C1 segment of cervical spinal cord (tissue), 14 donors: ENCODE measurements at places on chromosomes 11 and 22.

GRCh38 chr22:42553475-42554361 lies at the start of gene SERHL2:
Gene SERHL2, plus strand, starts transcription at chr22:42553956. Its CDS starts 65 bp downstream, at chr22:42554021.
- peak; percentile 63 for DNase-seq

- DNase-seq = no peak
Observed at GRCh38 chr11:128767591-128768001, 73.7 kb downstream of the FLI1 start.

DNA sequence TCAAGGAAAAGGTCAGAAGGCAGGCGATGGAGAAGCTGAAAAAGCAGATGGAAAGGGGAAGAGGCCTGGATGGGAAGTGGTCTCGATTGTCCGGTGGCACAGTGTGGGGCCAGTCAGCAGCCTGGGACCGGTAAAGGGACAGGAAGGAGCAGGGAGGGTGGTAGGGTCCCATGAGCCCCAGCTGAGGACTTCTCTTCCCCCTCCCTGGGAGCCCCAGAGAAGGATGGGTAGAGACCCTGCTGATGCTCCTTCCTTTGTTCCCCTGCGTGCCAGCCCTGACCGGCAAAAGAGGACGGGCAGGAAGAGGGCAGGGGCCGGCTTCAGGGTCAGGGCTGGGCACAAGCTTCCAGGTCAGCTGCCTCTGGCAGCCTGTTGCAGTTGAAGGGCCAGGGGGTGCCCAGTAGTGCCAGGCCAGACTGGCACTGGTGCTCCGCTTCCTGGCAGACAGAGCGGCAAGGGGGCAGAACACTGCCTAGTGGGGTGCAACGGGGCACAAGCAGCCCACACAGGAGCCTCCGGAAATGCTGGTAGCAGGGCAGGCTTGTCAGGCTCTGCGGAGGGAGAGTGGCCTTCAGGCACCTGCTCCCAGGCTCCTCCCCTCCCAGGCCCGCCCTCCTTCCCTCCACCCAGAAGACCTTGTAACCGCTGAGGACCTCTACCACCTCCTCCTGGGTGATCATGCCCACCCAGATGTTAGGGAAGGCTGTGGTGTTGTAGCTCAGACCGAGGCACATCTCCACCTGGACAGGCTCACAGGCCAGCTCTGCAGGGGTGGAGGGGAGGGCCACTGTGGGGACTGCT lies 739 bp upstream of the C1QTNF5 start:
- no peak for DNase-seq

- DNase-seq = no peak
Observed at GRCh38 chr11:62850911-62851806, 11.8 kb upstream of the WDR74 start.

GRCh38 chr11:35751664-35752061 lies 89.1 kb downstream of the TRIM44 start:
- DNase-seq = no peak

- DNase-seq = no peak
Observed at GRCh38 chr11:6319001-6319703, 1.1 kb downstream of the CAVIN3 start.

DNA sequence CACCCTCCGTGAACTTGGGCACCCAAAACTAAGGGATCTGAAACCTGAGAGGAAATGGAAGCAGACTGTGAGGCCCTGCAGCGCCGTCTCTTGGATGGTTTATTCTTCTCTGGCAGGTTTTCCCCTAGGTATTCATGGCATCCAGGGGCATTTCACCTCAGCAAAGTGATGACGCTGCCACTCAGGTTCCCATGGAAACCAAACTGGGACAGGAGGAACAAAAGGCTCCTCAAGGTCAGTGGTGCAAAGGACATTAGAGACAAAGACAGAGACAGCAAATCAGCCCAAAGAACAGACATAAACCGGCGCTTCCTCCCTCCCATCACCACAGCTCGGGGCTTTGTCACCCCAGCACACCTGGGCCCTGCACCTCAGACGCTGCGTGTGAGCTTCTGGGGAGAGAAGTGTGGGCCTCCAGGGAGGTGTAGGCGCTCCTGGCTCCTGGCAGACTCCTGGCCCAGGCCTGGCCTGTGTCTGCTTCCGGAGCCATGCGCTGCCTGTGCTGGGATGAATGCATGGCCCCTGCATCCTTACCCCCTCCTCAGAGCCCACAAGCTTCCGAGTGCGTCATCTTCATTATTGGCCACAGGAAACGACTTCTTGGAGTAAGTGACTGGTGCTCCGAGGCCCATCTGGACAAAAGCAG lies 5.9 kb downstream of the TP53AIP1 start:
- no peak for DNase-seq

DNA sequence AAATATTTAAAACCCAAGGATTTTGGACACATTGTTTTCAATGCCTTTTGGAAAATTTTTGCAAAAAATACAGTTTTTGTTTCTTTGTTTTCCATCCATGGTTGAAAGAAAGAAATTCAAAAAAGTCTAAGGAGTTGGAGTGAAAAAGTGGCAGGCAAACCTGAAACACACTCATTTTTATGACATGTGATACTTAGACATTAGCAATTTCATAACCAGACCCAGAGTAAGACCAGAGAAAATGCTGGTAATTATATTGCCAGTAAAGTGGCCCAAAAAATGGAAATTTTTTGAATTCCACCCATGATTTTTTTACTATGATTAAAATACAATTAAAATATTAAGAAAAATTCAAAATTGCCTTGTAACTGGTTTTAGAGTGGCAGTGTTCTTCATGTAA lies 128.2 kb downstream of the SLC17A6 start:
- no peak for DNase-seq

GRCh38 chr11:92907671-92908070 lies 61.8 kb upstream of the MTNR1B start:
- DNase-seq = no peak

DNA sequence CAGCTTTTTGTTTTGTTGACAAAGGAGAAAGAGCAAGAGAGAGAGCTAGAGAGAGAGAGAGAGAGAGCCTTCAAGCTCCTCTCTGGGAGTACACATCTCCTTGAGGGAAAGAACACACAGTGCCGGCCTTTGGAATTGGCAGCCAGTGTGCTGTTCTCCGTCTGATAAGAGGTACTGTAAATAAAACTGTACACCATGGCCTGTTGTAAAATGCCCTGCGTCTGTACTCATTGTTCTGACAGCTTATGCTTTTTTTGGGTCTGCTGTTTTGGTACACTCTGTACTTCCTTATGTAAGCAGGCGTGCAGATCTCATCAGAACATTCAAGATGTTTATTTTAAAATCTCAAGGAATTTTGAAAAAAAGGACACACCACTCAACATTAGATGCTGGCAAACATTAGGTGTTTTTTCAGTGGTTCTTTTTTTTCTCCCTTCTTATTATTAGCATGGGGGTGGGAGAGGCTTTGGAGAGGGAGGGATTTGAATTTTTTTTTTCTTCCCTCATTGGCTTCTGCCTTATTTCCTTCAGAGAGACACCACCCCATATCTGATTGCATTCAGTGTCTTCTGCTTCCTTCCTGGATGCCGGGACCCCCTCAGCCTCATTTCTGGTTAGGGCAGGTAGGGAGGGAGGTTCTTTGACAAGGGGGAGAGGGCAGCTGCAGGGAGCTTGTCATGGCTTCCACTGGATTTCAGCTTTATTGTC lies 116.8 kb upstream of the NNMT start:
- no peak for DNase-seq

DNA sequence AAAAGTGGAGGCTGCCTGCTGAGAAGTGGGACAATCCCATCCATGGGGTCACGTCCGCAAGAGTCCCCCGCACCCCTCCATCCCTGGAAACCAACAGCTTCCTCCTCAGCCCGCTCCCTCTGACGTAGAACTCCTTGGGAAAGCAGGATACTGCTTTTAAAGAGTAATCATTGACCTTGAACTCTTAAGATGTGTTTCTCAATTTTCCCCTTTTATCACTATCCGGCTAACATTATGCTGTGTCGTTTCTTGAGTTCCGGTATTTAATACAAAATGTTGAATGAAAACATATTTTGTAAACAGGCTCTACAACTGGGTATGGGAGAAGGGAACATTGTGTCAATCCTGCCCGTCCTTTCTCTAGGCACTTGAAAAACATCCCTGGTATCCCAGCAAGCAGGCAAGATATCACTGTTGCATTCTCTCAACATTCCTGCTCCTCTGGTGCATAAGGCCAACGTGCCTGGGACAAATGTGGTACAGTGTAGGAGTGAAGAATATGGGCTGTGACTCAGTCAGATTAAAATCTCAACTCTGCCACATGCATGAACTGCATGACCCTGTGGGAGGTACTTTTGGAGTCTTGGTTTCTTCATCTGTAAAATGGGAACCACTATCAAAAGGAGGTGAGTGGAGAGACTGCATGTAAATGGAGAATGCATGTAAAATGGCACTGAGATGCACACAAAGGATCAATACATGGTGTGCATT lies 52.8 kb downstream of the WT1 start:
- no peak for DNase-seq

GRCh38 chr11:96246718-96247552 lies 96.1 kb downstream of the MAML2 start:
- DNase-seq = no peak

DNA sequence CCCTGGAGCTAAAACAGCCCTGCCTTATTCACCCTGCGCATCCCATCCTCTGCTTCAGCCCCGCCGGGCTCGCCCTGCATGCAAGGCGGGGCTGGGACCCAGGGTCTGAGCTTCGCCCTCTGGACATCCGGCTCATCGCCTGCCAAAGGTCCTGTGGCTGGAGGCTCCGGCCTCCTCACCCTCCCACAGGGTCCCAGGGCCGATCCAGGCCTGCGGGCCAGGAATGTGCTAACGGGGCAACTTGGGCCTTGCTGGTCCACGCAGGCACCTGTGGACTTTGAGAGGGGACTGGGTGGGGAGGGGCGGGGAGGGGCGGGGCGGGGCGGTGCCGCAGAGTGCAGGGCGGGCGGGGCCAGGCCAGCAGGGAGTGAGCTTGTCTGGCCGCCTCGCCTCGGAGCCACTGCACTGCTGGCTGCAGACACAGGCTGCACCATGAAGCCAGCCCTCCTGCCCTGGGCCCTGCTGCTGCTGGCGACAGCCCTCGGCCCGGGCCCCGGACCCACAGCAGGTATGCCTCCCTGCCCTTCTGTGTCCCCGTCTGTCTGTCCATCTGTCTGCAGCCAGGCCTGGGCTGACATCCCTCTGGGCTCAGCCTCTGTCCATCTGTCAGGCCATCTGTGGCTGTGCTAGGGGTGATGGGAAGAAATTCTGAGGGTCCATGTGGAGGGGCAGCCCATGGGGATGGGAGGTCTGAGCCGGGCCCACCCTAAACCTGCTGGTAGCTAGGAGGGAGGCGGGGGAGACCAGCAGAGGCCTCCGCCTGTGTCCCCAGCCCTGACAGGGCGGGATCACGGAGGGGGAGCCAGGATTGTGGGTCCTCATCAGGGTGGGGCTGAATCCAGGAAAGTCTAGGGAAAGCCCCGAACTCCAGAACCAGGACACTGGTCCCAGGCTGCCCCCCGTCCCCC lies at the start of gene SUSD2:
Gene SUSD2, plus strand, starts transcription at position 400 of the 908 bp plus-strand sequence. Its CDS starts 33 bp downstream, at position 433.
- no peak for DNase-seq

DNA sequence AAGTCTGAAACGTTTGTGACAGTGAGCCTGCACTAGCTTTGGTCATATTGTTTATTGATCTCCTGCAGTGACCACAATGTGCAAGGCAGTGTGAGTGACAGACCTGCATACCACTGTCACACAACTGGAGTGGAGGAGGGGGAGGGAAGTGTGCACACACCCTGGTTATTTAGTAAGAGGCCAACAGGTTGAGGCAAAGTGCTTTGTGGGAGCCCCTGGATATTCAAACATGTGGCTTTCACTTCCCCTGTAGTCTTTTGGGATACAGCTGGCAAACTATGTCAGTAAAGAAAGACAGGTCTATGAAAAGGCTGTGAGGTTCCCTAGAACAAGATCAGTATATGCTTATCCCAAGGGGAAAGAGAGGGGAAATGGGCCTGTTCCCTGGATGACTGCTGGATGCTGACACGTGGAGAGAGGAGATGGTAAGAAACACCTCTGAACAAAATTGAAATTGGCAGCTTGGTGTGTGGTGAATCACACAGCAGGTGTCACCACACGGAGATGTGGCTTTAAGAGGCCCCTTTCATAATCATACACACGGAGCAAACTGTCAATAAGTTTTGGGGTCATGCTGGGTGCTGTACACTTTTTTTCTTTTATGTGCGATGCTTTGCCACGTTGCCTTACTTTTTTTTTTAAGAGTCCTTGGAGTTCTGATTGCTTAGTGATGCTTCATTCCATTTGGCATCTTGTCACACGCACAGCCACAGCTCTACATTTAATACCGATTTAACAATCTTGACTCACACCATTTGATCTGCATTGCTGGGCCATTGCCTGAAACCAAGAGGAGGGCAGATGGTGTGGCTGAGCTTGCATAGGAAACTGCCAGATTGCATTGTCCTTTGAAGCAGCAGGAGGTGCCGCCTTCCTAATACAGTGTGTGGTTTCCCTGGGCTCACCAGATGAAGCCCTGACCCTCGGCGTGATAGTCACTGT lies 11.3 kb downstream of the OSBP2 start:
- no peak for DNase-seq
